ENCODE measurements at places on chromosomes 12 and 14.
A peak's percentile ranks its signal among the peaks of the same experiment; 100 is the strongest.

DNA sequence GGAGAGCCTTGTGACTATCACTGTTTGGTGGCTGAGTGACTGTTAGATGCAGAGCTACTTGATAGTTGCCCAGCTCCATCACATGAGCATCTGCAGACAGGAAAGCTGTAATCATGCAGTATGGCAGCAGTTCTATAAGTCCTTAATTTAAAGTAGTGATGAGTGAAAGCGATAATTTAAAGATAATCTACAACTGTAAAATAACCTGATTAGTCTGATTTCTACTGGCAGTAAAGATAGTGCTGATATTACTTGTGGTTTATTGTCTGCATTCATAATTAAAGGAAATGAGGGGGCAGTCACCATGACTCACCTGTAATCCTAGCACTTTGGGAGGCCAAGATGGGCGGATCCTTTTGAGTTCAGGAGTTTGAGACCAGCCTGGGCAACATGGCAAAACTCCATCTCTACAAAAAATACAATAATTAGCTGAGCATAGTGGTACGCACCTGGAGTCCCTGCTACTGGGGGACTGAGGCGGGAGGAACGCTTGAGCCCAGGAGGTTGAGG lies 41.2 kb upstream of the PLEKHD1 start:
- no peak for DNase-seq

DNA sequence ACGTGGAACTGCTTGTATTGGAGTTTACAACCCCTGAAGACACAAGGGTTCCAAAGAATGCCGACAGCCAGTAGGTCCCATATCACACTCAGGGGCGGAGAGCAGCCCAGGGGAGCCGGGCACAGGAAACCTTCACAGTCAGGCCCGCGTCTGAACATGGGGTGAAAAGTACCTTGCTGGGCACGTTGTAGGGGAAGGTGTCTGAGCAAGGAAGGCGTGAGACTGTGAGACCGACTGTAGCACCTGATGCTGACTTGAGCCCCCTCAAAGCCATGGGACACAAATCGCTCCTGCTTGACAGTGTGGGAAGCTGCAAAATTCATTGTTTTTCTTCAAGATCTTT lies 14.7 kb downstream of the RIMBP2 start:
- DNase-seq: peak; percentile 9

DNA sequence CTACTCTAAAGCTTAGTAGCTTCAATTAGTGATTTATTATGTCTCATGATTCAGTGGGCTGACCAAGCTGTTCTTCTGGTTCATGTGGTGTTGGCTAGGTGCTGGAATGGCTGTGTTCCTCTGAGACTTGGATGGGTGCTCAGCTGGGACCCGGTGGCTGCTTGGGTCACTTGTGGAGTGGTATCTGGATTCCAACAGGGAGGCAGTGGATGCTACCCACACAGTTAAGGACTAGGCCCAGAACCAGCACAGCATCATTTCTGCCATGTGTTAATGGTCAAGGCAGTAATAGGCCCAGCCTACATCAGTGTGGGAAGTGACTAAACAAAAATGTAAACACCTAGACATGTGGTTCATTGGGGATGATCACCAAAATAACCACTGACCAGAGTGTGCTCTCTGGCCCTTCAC lies 72.2 kb downstream of the FGD4 start:
- DNase-seq: no peak

DNA sequence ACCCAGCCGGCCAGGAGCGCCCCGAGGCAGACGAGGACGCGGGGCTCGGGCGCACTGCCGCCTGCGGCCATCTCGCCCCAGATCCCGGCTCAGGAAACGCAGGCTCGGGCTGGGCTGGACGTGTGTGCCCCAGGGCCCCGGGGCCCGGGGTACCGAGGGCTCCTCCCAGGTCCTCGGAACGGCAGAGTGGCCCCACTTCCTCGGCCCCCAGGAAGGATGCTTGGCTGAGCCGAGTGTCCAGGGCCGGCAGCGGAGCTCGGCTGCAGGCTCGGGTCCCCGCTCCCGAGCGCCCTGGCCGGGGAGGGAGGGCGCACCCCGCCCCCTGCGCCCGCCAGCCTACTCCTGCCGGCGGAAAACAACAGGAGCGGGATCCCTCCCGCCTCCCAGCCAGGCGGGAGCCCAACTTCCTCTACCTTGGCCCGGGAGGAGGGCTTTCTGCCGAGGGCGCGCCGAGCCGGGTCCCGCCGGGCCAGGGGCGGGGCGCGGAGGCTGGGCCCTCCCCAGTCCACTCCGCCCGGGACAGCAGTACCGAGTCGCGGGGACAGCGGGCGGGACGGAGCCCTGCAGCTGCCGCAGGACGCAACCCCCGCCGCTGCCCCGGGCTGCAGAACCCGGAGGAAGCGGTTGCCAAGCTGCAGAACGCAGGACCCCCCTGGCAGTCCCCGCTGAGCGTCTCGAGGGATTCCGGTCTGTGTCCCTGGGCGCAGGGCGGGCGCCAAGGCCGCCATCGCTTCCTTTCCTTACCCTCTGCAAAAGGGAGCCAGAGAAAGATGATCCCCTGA lies at the start of gene VSIG10:
TSS of gene VSIG10 (minus strand) at position 411 of the 782 bp plus-strand sequence. CDS start at position 71, 340 bp downstream.
- peak; percentile 79 for DNase-seq

DNA sequence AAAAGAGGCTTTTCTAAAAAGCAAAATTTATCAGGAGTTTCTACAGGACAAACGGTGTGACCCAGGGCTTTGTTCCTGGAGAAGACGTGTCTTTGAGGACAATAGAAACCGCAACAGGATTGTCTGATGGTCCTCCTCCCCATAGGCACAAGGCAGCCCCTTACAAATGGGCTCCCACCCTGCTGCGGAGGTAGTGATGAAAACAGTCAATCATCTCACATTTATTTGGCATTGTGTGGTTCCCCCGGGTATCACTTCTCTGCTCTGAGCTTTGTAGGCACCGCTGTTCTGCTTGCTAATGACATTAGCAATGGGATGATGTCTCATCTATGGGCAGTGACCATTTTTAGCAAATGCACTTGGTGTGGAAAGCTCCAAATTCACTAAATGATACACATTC lies 155.5 kb upstream of the TMPO start:
- DNase-seq: no peak

- DNase-seq: no peak
Observed at GRCh38 chr12:12367482-12367998, 10.7 kb downstream of the BORCS5 start.

- DNase-seq: no peak
Observed at GRCh38 chr12:20364501-20364900, 3.8 kb upstream of the PDE3A start.

GRCh38 chr12:47346251-47347019 lies 266.7 kb upstream of the AMIGO2 start:
- no peak for DNase-seq

GRCh38 chr12:107780298-107780697 lies 5.8 kb downstream of the ASCL4 start:
- no peak for DNase-seq

GRCh38 chr12:107349839-107350238 lies 256.5 kb upstream of the CRY1 start:
- DNase-seq: no peak

- no peak for DNase-seq
Observed at GRCh38 chr12:17079251-17079909, 473.4 kb upstream of the LMO3 start.

DNA sequence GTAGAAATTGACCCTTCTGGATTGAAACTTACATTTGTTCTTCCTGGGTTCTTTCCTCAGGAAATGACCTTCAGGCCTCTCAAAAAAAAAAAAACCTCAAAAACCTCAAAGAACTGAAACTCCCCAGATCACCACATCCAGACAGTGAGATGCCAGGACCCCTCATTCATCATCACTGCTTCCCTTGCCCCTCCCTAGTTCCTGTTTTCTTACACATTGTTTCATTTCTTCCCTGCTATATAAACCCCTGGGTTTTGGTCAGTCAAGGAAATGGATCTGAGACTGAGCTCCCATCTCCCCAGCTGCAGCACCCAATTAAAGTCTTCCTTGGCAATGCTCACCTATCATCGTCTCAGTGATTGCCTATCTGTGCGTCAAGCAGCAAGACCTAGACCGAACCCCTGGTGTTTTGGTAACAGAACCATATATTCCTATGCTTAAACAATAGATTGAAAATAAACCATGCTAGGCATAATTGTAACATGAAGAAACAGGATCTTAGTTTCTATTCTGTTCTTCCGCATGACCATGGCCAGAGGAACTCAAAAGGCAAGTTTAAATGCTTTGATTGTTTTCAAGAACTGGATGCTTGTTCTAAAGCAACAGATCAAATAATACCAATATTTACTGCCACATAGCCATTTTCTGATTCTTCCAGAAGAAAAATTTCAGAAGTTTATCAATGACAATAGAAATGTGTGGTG lies 108.0 kb upstream of the MAX start:
- no peak for DNase-seq
